ENCODE measurements at places on chromosomes 11 and 22.
A peak's percentile ranks its signal among the peaks of the same experiment; 100 is the strongest.

DNA sequence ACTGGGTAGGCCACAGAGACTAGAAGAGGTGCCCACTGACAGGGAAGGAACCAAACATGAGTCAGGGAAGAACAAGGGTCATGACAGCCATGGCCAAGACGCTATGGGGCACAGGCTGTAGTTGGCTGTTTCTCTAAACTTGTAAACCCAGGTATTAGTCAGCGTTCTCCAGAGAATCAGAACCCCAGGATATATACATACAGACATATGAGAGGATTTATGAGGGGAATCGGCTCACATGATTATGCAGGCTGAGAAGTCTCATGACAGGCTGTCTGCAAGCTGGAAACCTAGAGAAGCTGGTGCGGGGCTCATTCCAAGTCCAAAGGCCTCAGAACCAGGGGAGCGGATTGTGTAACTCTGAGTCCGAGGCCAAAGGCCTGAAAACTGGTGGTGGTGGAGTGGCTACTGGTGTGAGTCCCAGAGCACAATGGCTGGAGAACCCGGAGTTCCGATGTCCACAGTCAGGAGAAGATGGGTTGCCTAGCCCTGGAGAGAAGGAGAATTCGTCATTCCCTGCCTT lies 29.7 kb upstream of the CD81 start:
- DNase-seq = no peak

- no peak for DNase-seq
Measured at GRCh38 chr11:92828556-92828955, 140.9 kb upstream of the MTNR1B start.

GRCh38 chr11:88414385-88414861 lies 76.9 kb upstream of the CTSC start:
- DNase-seq = no peak

- DNase-seq = no peak
Measured at GRCh38 chr22:35045451-35045850, 20.5 kb upstream of the ISX start.

DNA sequence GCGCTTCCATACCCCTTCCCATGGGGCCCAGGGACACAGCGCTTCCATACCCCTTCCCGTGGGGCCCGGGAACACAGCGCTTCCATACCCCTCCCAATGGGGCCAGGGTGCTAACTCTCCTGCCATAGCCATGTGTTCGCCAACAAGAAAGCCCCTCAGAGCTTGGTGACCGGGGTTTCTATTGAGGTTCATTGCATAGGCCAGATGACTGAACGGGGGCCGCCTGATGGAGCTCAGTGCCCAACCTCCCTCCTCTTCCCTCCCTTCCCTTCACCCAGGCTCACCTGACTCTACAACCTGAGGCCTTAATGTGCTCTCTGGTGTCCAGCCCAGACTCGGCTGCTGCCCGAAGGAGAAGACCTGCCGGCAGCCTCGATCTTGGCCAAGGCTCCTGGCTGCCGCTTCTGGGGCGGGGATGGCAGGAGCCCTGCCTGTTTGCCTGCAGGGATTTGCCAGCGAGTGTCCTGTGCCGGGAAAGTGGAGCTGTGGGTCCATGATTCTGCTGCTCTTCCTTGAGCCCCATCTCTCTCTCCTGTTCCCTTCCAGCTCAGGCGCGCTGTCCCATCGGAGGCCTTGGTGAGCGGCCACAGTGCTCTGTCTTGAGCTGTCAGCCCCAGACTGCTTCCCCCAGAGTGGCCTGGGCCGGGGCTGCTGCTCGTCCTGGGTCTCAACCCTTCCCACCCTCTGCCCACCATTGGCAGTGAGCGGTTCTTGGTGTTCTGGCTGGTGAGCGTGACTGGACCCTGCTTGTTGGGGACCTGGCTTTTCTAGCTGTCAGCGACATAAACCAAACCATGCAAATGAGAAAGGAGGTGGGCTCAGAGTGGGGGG lies 267.0 kb downstream of the TBC1D22A start:
- no peak for DNase-seq

- DNase-seq = no peak
Measured at GRCh38 chr11:16933756-16934603, 80.2 kb downstream of the PLEKHA7 start.

DNA sequence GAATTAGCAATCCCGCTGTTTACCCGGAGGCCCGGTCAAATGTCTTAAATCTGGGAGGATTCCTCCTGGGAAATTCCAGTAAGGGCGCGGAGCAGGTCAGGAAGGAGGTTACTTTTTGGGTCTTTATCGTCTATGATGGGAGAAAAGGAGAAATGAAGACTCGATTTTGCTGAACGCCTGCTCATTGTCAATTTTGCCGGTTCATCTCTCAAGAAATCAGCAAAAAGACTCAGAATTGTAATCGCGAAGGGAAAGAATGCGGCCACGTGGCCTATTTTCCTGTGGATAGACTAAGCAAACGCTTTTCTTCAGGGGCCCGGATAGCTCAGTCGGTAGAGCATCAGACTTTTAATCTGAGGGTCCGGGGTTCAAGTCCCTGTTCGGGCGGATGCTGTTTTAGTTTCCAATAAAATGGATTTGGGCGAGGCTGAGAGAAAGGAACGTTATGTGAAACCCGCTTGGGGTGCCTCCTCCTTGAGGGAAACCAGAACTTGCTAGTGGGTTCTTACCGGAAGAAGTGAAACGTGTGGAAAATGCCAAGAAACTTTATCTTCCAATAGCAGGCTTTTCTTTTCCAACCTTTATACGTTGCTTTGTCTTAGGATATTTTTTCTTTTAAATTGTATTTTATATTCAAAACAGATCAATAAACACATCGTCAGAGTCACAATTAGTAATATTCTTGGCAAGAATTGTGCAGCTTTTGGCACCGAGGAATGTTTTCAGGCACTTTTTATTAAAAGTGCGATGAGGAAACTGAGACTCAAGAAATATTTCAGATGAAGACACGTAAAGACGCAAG lies 45.0 kb downstream of the OR4D9 start:
- DNase-seq = no peak

DNA sequence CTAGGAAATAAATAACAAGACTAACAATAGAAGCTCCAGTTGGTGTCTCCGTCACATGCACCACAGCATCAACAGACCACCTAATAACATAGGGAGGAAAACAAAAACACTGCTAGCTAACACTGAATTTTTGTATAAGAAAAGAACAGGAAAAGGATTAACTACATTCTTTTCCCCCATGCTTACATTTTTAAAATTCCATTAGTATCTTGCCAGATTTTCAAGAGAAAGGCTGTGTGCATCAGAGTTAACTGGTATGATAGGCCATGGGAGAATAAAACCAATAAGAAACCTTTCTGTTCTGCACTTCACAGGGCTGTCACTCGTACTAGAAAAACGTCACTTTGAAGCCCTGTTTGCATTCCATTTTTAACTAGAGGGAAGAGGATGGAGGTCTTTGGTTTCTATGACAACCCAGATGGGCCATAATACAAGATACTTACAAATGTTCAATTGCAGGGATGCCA lies 79.0 kb downstream of the LARGE2 start:
- DNase-seq = no peak

- DNase-seq = no peak
Measured at GRCh38 chr11:59173080-59173963, 1.4 kb downstream of the DTX4 start.

DNA sequence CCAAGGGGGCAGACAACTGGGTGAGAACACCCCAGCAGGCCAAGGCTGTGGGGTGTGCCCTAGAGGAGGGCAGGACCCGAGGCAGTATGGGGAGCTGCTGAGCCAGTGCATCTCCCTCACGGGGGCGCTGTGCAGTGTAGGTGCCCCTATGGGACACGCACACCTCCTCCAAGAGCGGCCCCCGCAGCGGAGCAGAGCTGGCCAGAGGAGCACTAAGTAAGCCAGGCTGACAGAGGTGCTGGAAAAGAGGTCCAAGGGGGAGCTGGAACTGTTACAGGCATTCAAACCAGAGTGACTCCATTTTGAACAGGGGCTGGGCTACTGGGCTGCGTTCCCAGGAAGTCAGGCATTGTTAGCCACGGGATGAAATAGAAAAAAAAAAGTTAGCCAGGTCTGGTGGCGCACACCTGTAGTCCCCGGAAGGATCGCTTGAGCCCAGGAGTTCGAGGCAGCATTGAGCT lies 41.8 kb downstream of the TST start:
- DNase-seq = peak; percentile 64

- DNase-seq = peak; percentile 86
Measured at GRCh38 chr11:65780770-65781151, at the start of gene AP5B1. Gene AP5B1 (minus strand): TSS chr11:65780976. CDS start chr11:65780591, 385 bp downstream.

- DNase-seq = no peak
Measured at GRCh38 chr11:5046754-5047330, 516 bp downstream of the OR52J3 start.

DNA sequence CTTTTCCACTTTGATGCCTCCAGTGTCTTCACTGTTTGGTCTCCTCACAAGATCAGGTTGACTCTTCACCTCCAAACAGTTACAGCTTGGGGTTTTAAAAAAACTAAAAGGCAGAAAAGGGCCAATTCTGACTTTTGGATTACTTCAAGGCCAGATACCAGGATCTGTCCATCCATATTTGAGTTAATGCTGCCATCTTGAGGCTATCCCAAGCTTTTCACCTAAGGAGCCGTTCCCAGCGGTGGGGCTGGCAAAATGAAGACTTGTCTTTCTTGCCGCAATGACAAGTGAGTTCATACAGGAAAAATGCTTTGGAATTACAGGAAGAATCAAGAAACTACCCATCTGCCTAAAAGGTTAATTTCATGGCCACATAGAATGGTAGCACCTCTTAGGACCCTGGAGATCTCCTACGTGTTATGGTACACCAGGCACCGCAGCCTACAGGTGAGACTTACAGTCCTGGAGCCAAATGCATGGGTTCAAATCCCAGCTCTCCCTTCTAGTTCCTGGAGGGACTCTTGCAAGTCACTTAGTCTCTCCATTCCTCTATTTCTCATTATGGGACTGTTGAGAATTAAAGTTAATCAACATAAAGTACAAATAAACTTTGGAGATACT lies 6.0 kb upstream of the OR5B21 start:
- no peak for DNase-seq

- no peak for DNase-seq
Measured at GRCh38 chr11:15053191-15053685, 20.2 kb upstream of the CALCB start.

DNA sequence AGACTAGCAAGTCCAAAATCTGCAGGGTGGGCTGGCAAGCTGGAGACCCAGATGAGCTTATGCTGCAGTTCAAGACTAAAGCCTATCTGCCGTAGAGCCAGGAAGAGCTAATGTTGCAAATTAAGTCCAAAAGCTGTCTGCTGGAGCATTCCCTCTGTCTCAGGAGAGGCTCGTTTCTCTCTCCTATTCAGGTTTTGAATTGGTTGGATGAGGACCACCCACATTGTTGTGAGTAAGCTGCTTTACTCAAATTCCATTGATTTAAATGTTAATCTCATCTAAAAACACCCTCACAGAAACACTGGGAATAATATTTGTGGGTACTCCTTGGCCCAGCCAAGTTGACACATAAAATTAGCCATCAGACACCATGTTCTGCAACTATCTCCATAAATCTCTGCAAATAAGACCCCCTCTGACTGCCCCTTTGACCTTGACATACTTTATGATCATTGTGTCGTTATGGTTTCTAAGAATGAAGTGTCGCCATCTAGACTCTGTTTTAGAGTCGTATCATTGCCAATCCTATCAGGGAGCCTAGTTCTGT lies 16.8 kb upstream of the CUL5 start:
- DNase-seq = no peak

- DNase-seq = no peak
Measured at GRCh38 chr11:29063630-29064361, 953.0 kb downstream of the KCNA4 start.

DNA sequence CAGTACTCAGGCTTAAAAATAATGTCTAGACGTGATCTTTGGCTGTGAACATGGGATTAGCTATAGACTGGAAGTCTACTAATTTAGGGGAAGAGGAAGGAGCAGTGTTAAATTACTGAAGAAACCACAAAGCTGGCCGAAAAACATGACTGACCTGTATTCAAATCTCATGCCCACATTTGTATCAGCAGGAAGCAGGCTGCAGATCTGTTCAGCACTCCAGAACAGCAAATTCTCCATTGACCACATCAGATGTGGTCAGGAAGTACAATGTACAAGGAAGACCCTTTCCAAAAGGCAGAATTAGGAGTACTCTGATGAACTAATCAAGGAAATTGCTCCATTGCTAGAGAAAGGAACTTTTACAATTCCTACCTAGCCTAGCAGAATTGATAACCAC lies 31.7 kb downstream of the DCDC1 start:
- no peak for DNase-seq

DNA sequence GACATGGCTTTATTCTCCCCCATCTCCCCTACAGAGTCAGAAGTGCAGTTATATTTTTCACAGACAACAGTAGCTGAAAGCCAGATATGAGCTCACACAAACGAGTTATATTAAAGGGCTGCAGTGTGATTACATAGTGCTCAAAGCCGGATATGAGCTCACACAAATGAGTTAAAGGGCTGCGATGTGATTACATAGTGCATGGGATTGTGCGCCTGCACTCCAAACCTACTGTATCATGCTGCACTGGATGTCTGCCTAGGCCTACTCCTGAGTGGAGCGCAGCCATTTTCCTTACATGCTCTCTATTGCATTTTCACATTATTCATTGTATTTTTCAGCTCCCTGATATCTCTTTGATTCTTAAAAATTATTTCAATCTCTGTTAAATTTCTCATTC lies 414.6 kb upstream of the LARGE1 start:
- no peak for DNase-seq

DNA sequence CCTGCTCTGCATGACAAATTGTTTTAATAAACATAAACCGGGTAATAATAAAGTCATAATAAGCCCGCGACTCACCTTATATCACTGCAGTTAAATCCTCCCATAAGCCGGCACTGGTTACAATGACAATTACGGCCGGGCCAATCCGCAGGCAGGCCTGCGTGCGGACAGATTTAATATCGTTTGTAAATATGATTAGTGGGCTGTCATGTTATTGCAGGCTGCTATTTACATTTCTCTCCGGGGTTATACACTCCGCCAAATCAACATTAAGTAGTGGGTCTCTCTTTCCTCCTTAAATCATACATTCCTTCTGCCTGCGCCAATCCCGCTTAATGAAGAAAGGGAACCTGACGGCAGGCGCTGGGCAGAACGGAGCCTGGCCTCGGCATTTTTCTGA lies 51.8 kb upstream of the LMO1 start:
- DNase-seq = no peak

- DNase-seq = no peak
Measured at GRCh38 chr11:76217653-76218160, 11.4 kb upstream of the WNT11 start.

DNA sequence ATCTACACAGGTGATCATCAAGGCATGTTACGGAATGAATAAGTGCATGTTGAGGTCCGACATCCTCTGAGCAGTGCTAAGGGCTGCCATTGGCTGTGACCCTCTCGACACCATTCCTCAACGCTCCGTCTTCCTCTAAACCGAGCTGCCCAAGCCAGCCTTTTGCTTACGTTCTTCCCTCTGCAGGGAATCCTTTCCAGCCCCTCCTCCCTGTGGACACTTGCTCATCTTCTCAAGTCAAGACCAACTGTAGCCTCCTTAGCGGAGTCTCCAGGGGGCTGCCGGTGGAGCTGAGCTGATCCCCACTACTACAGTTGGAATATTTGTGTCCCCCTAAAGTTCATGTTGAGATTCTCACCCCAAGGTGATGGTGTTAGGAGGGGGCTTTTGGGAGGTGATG lies 781.0 kb downstream of the TBC1D22A start:
- DNase-seq = no peak

GRCh38 chr22:49645791-49646550 lies 181.7 kb downstream of the BRD1 start:
- no peak for DNase-seq
